Omental fat pad (tissue), 4 donors: ENCODE measurements at places on chromosomes 3 and 15.

DNA sequence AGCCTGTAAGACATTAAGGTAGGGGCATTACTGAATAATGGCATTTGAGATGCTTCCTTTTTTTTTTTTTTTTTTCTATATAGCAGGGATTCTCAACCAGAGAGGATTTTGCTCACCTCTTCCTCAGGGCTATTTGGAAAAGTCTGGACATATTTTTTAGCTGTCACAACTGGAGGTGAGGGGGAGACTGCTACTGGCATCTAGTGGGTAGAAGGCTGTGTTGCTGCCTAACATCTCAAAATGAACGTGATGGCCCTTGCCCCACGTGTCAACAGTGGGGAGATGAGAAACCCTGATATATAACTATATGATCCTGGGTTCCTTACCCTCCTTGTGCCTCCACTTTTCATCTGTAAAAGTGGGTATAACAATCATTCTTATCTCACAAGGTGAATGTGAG lies 71.9 kb downstream of the CADPS start:
- DNase-seq: no peak

- no peak for DNase-seq
Measured at GRCh38 chr3:58272891-58273290, 33.2 kb upstream of the RPP14 start.

DNA sequence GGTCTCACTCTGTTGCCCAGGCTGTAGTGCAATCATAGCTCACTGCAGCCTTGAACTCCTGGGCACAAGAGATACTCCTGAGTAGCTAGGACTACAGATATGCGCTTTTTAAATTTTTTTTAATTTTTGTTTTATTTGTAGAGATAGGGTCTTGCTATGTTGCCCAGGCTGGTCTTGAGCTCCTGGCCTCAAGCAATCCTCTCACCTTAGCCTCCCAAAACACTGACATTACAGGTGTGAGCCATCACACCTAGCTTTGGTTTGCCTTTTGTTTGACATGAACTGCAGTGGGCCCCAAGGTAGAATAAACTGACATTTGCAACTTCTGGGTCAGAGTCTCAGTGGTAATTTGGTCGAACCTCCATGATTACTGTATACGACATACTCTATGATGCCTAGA lies 7.9 kb upstream of the GLB1 start:
- DNase-seq: no peak

DNA sequence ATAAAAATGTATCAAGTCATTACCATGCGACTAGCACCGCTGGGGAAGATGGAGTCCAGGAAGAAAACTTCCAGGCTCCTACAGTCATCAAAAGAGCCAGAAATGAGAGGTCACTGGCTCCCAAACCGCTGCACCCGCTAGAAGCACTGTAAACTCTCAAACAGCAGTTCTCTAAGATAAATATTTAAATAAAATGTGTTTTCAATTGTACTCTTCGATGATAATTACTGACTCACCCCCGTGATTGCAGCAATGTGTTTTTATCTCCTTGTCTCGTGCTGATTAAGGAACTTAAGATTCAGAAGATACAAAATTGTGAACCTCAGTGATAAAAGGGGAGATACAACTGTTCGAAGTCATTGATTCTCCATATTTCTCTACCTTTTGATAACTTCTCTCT lies 45.8 kb upstream of the FOXP1 start:
- no peak for DNase-seq

GRCh38 chr3:29083081-29083480 lies 197.8 kb upstream of the RBMS3 start:
- no peak for DNase-seq

DNA sequence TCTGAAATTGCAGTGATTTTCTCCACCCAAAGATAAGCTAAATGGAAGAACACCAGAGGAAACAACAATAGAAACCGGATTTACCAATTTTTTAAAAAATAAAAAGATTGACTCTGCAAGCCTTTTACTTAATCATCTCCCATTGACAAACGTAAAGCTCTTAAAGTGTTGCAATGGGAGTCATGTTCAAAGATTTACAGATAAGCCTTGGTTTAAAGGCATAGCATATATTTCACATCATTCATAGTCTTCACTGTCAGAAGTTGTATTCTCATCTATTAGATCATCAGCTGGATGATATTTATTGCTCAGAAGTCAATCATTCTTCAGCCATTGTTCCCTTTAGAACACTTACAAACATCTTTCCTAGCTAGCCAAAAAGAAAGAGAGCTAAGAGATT lies 397.6 kb downstream of the GBE1 start:
- DNase-seq: no peak

DNA sequence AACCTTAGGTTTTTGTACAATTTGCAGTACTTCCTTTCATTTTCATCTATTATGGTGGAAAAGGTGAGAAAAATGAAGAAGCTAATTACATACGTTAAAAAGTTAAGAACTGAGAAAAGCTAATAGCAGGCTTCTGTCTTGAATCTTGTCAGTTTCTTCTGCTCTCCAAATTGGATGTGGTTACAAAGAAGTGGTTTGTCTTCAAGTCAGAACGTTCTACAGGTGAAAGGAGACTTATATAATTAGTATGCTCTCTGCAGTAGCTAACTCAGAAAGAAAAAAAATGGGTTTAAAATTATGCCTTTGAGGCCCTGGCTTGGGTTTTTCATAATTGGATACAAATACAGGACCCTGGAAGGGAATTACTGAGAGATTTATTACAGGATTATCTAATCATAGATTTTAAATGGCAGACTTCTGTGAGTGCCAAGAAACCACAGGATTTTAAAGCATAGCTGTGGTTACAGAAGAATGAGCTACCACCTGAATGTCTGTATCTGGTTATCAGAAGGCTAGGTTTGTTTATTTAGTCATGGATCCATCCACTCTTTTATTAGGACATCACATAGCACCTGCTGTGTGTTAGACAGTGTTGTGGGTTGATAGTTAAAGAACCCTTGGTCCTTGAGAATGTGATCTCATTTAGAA lies 528.1 kb upstream of the MCTP2 start:
- no peak for DNase-seq

GRCh38 chr15:40976819-40977218 lies 23.5 kb downstream of the CHAC1 start:
- no peak for DNase-seq

GRCh38 chr3:53194210-53195065 lies 33.4 kb downstream of the PRKCD start:
- DNase-seq: no peak

DNA sequence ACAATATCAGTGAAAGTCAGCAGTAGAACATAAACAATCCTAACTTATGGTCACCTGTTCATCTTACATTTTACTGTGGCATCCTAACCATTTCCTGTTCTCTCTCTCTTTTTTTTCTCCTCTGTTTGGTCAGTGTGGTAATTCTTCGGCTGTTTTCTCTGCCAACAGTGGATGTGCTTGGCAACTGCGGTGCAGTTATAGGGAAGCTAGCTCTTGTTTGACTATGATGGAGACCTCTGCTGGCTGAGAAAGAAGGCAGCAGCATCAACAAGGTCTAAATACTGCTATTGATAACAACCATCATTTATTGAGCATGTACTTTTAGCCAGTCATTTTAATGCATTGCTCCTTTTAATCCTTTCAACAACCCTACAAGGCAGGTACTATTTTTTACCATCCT lies 723 bp upstream of the DRD3 start:
- no peak for DNase-seq

DNA sequence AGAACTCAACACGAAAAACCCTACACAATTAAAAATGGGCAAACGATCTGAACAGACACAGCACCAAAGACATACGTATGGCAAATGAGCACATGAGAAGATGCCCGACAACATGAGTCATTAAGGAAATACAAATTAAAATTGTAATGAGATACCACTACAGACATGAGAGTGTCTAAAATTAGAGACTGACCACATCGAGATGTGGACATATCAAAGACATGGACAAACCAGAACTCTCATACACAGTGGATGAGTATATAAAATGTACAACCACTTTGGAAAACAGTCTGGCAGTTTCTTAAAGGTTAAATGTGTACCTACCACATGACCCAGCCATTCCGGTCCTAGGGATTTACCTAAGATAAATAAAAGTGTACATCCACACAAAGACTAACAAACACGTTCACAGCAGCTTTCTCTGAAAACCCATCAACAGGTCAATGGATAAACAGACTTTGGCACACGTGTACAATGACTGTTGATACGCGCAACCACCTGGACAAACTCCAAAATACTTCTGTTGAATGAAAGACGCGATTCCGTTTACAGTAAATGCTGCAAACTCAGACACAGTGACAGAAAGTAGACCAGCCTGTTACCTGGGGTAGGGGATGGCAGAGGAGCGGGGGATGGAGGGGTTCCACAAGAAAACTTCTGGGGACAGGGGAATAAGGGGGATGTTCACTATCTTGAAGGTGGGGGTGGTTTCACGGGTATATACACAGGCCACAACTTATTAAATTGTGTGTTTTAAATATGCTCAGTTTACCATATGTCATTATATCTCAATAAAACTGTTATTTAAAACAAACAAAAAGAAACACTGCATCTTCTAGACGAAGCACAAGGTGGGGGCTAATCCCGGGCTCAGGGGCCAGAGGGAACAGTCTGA lies 2.1 kb downstream of the TNK2 start:
- DNase-seq: no peak

- DNase-seq: no peak
Measured at GRCh38 chr3:37249717-37250116, 75.3 kb upstream of the LRRFIP2 start.

DNA sequence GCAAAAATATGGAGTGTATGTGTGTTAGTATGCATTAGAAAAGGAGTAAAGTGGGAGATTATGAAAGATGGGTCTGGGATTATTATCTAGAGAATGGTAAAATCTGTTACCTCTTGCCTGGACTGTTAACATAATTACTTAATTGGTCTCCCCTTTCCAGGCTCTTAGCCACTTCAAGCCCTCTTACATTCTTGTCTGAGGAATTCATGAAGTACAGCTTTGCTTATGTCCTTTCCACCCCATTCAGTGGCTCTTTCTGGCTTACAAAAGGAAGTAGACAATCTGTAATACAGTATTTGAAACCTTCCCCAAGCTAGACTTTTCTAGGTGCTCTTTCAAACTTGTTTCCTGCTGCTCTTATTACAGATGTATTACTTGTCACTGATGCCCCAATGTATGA lies 129.8 kb downstream of the MBNL1 start:
- no peak for DNase-seq

DNA sequence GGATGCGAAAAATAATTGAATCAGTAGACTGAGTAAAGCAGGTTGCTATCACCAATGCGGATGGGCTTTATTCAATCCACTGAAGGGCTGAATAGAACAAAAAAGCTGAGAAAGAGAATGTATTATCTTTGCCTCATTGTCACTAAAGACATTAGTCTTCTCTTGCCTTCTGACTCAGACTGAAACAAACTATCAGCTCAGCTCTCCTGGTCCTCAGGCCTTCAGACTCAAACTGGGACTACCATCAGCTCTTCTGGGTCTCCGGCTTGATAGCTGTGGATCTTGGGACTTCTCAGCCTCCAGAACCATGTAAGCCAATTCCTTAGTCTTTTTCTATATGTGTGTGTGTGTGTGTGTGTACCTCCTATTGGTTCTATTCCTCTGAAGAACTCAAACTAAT lies 12.6 kb downstream of the IFT57 start:
- DNase-seq: no peak

DNA sequence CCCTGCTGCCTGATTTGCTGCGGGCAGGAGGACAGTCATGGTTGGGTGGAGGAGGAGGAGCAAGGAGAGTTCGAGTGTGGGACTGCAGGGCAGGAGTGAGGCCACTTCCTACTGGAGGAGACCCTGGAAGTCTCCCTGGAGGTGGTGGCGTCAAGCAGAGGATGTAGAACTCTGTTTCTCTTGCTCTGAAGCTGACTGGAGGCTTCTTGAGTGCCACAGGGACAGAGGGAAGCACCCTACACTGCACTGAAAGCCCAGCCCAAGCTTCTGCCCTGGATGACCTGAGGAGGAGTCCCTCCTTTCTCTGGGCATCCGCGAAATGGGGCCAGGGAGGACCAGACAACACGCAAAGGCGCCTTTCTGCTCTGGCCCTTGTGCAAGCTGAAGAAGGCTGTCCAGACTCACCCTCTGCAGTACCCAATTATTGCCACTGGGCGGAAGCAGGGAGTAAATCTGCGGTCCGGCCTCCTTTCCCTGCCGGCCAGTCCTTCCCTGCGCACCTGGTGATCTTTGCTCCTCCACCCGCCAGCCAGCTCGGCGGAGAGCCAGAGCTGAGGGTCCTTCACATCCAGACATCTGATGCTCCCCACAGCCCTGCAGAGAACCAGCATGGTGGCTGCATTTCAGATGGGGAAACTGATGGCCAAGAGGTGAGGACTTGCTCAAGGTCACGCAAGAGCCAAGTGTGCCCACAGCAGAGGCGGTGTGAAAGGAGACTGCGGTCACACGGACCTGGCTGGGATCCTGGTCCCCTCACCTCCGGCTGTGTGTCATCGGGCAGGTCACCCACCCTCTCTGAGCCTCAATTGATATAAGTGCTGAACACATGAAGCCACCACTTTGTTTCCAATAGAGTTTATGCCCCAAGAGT lies 207.1 kb downstream of the TBC1D2B start:
- DNase-seq: peak; percentile 31

DNA sequence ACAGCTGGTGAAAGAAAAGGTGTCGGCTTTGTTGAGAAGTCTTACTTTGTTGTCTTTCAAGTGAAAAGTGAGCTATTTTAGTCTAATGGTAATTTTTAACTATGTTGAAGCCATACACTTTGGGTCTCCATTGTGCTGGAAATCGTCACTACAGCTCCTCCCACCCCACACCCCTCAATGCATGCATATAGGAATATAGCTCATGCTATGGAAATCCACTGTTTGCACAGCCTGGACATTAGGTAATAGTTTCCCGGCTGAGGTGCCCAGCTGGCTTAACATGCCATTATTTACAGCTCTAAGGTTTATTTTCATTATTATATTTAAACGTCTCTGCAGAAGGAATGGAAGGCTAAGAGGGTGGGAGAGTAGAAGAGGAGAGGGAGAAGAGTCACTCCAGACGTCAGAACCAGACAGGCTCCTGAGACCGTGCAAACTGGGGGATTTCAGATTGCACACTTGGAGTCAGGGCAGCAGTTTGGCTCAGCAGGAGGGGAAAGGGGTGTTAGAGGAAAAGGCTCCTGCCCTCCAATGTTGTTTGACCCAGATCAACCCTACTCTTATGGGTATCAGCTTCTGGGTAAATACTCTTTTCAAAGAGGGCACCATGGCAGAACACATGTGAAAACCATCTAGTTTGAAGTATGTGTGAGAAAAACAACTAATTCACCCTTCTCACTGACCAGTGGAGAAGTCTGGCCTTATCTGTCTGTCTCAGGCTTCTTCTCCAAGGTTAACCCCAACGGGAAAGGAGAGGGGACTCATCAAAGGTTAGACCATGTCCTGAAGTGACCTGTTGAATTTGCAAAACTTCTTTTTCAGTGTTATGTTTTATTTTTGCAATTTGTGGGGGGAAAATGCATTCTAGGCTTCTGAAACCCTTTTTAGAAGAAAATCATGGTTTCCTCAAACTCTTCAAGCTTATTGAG lies 218.7 kb upstream of the CTDSPL start:
- no peak for DNase-seq

DNA sequence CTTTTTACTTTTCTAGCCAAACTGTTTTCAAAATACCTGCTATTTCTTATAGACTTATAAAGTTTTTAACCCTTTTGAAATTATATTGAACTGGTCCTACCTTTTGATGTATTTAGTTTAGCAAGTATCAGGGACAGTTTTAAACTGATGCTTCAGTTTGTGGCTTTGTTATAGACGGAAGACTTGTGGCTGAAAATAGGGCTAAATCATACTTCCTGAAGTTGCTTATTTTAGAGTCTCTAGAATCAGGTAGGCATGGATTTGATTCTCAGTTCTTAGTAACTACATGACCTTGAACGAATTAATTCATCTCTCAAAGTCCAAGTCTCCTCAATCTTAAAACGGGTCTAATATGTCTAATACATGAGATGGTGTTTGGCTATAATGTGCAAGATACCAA lies 322.8 kb downstream of the RAP2B start:
- DNase-seq: no peak

GRCh38 chr3:49668414-49668797 lies 5.7 kb upstream of the APEH start:
- DNase-seq: no peak
